ENCODE measurements at places on chromosomes 4 and X.

- DNase-seq = no peak
Observed at GRCh38 chr4:169220854-169221411, 49.8 kb downstream of the SH3RF1 start.

- DNase-seq = no peak
Observed at GRCh38 chr4:166165829-166166420, 292.9 kb downstream of the TLL1 start.

GRCh38 chr4:66991521-66991920 is 553.8 kb downstream of the CENPC start:
- no peak for DNase-seq

DNA sequence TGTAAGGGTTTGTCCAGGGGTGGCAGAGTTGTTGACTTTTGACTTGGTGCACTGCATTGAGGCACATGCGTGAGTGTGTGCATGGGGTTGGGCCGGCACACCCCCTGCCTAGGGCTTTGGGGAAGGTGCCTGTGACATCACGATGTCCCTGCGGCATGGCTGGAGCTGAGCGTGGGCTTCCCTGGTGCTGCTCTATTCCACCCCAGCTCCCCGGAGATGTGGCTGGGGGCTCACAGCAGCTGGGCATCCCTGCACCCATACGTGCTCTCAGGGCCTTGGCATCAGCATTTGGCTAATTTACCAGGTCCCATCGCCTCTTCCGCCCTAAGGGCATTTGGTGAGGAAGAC is 5.7 kb downstream of the PSAPL1 start:
- no peak for DNase-seq

- DNase-seq = no peak
Observed at GRCh38 chr4:8747467-8748235, 124.0 kb downstream of the HMX1 start.

DNA sequence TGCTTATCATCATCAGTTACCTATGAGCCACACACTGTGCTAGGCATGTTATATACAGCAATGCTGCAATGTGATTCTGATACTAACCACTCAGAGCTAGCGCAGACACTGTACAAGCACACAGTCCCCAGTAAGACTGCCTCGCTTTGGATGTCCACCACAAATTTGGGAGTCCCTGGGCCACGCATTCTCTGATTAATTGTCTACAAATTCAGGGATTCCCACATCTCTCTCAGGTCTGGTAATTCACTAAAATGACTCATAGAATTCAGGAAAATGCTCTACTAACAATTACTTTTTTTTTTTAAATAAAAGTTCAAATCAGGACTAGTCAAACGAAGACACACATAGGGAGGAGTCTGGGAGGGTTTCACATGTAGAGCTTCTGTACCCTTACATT is 652.1 kb upstream of the AADAT start:
- no peak for DNase-seq

All from stimulated activated CD4-positive, alpha-beta T cell treated with anti-CD3 and anti-CD28 coated beads, Interleukin-15, amount 100 ng/mL, for 48 hours (primary cell).